Tibial nerve (tissue), 4 donors: ENCODE measurements at places on chromosomes 16 and 17.
A peak's percentile ranks its signal among the peaks of the same experiment; 100 is the strongest.

DNA sequence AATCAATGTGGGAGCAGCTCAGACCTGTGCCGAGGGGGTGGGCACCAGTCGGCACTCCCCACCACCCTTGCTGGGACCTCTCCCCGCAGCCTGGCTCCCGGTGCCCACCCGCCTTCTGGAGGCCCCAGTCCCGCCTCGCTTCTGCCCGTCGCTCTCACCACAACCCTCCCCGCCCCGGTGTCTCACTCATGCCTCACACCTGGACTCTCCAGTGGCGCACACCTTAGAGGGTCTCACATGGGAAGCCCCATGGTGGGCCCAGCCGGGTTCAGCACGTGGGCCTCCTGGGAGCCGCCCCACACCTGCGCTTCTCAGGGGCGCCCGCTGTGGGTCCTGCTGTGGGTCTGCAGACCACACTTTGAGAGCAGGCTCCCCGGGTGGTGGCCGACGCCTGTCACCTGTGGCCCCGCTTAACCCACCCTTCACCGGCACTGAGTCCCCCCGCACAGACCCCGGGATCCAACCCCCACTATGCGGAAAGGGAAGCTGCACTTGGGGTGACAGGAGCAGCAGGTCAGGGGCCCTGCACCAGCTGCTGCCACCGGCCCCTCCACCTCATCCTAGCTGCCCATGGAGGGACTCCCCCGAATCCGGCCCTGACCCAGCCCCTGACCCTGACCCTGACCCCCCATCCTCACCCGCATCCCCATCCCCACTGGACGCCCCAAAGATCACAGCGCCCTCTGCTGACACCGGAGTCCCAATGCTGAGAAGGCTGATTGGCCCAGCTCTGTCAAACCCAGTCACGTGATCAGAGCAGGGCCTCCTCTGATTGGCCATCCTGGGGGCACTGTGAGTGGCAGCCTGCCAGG, 27.4 kb upstream of the SLC38A10 start:
- no peak for DNase-seq

DNA sequence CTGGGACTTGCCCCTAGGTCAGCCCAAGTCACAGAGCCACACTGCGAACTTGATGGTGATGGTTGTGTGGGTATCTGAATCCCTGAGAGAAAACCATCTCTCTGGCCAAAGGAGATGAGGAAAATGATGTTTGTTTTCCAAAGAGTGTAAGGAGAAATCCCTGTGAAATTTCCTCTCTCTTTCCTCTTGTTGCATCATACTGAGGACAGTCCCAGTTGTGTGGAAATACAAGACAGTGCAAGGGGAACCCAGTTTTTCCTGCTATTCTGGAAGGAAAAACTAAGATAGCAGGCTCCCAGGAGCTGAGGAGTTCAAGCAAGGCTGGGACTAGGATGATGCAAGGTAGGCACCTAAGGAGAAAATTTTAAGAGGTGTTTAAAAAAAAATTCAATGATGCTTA, 86.8 kb upstream of the TOM1L1 start:
- DNase-seq: no peak

DNA sequence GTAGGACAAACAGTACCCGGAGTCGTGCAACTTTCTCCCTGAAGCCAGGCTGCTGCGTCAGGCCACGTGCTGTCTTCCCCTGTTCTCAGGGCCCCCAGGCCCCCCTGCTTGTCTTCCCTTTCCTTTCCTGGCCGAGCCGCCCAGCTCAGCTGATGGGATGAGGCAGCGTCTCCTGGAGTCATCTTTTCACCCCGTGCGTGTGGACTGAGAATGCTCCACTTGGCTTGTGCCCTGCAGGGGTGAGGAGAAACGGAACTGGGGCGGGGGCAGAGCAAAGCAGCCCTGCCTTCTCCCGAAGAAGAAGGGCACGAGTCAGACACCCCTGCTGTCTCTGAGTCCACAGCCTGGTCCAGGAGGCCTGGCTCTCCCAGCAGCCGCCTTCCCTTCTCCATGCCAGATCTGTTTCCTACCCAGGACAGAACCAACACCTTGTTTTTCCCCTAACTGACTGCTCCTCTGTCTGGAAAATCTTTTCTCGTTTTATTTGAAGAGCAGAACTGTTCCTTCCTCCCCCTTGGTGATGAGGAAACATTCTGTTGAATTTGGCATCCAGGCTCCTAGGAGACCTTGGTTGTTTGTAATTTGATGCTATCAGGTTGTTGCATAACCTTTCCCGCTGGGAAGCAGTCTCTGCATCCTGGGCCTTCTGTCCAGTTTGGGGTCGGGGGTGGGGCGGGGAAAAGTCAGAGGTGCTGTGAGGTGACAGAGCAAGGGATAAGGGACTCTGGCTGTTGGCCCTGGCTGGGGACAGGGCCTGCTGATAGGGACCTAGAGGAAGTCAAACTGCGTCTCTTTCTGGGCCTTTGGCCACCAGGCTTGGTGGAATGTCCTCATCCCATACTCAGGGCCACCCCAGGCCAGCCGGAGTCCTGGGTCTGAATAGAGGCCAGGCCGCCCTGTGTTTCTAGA, 78.8 kb downstream of the WIPI1 start:
- DNase-seq: peak; percentile 96

DNA sequence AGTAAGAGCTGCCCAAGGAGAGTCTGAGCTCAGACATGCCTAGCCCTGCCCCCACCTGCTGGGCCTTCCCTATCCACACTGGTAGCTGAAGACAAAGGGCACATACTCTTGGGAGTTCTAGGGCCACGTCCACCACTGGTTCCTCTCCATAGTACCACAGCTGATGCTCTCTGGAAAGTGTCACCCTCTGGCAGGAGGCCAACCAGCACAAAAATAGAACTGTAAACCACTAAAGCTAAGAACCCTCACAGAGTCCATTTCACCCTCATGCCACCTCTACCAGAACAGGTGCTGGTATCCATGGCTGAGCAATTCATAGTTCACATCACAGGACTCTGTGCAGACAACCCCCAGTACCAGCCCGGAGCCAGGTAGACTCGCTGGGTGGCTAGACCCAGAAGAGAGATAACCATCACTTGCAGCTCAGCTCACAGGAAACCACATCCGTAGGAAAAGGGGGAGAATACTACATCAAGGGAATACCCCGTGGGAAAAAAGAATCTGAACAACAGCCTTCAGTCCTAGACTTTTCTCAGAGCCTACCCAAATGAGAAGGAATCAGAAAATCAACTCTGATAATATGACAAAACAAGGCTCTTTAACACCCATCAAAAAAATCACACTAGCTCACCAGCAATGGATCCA, 115.3 kb downstream of the CEP112 start:
- no peak for DNase-seq

DNA sequence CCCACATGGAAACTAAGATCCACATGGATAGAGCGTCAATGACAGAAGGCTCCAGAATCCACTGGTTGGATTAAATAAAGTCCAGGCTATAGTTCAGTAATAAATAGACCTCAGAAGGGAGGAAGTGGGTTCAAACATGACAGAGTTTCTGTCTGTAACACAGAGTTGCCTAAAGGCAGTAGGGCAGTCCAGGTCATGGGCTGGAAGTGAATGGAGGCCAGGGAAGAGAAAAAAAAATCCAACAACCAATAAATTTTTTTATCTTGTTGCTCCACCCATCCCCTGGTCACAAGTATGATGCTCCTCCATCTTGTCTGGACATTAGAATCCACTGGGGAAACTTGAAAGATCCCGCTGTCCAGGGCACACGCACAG, 92.4 kb downstream of the RGS9 start:
- DNase-seq: no peak

GRCh38 chr17:44607836-44608690, 48.2 kb upstream of the MEIOC start:
- no peak for DNase-seq
